Stimulated activated CD4-positive, alpha-beta T cell treated with anti-CD3 and anti-CD28 coated beads, Interleukin-12 subunit alpha, Interleukin-12 subunit beta, amount 100 ng/mL, for 4 hours (primary cell): ENCODE measurements at places on chromosomes 11 and 22.

GRCh38 chr11:65315204-65315865 is 669 bp downstream of the CDC42EP2 start:
- DNase-seq: peak; percentile 86

GRCh38 chr22:45130891-45131290 is 32.8 kb upstream of the NUP50 start:
- DNase-seq: no peak

DNA sequence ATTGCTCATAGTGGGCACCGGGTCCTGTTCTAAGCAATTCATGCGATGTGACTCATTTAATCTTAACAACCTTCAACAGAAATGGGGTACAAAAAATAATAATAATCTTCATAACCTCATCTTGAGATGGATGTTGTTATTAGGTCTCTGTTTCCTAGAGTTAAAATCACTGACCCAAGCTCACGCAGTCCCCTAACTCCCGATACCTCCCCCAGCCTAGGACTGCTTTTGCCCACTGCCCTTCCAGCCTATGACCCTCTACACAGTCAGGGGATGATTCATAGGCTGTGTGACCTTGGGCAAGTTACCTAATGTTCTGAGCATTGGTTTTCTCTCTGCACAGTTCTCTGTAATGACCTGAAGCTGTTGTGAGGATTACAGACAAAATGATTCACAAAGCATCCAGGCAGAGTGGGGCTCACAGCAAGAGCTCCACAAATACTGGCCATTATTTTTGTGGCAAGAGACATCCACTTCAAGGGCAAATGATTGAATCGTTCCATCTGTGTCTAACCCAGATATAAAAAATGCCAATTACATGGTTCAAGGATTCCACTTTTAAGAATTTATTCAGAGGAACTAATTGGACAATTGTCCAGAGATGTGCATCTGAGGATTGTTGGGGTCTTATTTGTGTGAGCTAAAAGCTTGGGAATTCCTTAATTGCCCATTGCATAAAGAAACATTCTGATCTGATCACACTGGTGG is 20.0 kb downstream of the MTFP1 start:
- DNase-seq: no peak

- no peak for DNase-seq
Measured at GRCh38 chr22:50705219-50705691, 32.6 kb downstream of the SHANK3 start.

DNA sequence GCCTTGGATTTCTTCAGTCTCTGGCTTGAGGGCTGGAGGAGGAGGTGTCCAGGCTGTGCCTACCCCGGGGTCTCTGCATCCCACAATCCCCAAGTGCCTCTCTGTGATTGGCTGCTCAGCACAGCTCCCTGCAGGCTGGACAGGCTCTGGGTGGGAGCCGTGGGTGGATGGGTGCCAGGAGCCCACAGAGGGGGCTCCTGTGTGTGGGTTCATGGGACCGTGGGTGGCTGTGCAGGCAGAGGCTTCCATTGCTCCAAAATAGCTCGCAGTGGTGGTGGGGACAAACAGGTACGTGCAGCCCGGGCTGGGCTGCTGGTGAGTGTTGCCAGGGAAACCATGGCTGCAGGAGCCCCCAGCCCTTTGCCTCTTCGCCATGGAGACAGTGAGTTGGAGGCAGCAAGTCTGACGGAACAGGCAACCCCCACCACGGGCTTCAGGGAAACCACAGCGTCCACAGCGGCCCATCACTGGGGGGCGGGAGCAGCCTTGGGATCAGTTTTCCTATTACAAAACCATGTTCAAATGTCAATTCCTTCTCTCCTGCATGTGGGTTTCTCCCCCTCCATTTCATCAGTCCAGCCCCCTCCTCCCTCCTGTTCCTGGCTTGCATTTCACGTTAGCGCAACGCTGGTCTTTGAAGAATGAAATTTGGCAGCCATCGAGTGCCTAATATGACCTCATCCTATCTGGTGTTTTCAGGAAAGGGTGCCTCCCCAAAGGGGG is 155.2 kb downstream of the TRIM29 start:
- no peak for DNase-seq

DNA sequence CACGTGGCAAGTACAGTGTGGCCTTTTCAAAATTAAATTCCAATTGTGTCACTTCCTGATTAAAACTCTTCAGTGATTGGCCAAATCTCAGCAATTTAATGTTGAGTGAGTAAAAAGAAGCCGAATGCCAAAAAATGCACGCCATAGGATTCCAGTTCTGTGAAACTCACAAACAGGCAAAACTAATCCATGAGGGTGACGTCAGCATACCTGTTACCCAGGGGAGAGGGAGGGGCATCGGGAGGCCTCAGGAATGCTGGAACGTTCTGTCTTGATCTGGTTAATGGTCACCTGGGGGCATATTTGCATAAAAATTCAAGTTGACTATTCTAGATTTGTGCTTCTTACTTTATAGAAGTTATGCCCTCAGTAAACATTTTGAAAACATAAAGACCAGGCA is 39.9 kb upstream of the RAB1B start:
- DNase-seq: no peak
